ENCODE measurements at places on chromosomes 1 and 21.

DNA sequence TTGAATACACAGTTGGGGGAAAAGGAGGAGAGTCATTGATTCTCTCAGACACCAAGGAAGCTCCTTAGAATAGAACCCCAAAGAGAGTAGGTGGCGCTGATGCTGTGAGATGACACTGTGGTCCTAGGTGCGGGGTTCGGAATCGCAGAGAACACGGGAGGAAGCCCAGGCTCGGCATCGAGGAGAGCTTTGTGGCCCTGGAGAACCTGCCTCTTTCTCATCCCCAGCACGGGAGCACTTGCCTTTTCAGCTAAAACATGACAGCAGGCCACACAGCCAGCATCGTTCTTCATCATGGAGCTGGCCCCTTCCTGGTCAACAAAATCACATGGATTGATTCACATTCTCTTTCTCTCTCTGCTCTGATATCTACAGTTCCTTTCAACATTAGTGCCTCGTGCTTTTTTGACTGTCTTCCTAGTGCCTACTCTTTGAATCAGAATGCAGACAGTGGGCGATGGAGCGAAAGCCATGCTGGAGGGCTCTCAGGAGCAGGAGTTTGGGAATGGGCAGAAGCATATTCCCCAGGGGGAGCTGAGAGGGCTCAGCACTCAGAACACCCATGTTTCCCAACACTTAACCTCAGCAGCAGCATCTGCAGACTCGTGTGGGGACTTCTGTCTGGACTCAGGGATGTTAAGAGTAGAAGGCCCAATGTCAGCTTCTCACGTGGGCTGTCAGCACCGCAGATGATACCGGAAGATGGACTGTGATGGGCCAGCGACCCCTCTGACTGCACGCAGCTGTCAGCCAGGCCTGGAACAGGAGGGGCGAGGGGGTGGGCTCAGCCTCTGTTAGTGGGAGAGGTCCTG, 539.4 kb downstream of the KIF26B start:
- no peak for DNase-seq

- DNase-seq: no peak
Observed at GRCh38 chr1:227943381-227944089, 4.2 kb downstream of the WNT9A start.

GRCh38 chr21:31957631-31958030, 84.8 kb downstream of the HUNK start:
- DNase-seq: no peak

DNA sequence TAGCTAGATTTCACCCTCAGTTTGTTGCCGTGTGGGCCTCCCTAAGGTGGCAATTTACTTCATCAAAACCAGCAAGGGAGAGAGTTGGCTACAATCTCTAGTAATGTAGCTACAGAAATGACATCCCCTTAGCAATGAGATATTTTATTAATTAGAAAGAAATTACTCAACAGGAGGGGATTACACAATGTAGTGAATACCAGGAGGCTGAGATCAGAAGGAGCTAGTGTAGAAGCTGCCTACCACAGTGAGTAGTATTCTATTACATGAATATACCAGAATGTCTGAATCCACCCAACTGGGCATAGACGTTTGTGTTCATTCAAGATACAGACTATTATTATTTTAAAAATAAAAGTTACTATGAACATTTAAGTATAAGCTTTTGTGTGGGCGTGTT, 868.2 kb upstream of the CXADR start:
- DNase-seq: no peak

GRCh38 chr1:228035844-228036243, 29.0 kb downstream of the WNT3A start:
- DNase-seq: peak; percentile 10

GRCh38 chr1:46041551-46041950, 90.9 kb downstream of the PIK3R3 start:
- DNase-seq: no peak

GRCh38 chr1:225146478-225146877, 217.0 kb downstream of the DNAH14 start:
- DNase-seq: no peak

DNA sequence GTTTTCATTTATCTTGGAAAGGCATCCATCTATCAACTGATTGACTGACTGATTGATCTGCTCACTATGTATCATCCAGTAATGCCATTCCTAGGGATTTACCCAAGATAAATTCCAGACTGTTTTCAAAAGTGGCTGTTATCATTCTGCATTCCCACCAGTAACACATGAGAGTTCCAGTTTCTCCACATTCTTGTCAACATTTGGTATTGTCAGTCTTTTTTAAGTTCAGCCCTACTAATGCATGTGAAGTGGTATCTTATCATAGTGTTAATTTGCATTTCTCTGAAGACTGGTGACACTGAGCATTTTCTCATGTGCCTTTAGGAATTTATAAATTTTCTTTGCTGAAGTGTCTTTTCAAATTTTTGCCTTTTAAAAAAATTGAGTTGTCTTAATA, 99.6 kb downstream of the SIM2 start:
- no peak for DNase-seq

GRCh38 chr1:45879885-45880598, 76.6 kb downstream of the MAST2 start:
- no peak for DNase-seq

DNA sequence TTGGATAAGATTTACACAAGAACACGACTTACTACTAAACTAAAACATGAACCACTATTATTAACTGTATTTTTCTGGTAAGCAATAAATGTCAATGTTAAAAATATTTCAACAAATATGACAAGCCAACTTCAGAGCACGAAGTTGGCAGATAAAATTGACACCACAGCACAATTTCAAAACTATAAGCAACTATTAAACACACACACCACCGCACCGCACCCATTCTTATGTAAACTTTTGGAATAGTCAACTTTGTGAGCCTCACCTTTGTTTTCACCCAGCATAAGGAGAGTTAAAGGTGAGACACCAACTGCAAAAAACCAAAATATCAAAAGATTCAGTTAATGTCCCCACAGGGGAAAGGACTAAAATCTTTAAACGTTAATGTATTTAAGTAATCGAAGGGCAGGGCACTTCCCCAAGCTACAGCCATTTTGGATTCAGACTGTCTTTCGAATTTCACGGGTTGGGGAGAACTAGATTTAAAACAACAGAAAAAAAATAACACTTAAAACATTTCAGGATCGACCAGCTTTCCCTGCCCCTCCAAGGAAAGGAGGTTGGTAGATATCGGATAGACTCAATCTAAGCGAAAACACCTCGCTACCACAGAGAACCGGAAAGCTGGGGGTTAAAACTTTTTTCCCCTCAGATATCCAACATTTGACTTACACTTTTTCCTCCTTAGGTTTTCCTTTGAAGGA, 872 bp downstream of the GPBP1L1 start:
- DNase-seq: no peak
